ENCODE measurements at places on chromosomes 4 and X.

DNA sequence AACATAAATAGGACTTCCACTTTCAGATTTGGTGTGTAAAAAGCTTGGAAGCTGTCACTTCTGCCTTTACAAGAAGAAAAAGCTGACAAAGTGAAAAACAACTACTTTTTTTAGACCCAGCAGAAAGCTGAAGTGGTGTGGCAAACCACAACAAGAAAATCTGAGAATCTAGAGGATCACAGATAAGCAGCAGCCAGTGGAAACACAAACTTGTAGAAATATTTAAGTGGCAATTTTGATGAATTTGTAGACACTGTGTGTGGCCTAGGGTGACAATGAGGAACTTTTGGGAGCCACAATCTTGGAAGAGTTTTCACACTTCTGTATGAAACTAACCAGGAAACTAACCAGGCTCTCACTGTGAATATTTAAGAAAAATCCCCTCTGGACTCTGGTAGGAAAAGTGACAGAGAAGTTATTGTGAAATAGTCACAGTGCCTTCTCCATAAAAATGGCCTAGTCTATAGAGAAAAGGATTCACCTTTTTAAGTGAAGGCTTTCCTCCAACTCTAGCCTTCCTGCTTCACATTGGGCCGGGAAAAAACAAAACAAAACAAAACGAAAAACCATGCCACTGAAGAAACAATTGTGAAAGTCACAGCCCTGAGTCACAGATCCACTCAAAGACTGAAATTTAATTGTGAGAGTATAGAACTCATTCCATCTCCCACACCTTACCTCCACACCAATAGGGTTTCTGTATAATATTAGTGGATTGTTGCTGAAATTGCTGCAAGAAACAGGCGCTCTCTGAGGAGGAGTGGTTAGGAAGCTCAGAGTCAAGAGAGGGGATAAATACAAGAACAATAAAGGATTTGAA is 26.7 kb upstream of the GUCY1A1 start:
- no peak for DNase-seq

- DNase-seq = no peak
These were observed 1661.6 kb upstream of the PCDH7 start for GRCh38 chr4:29058531-29058930.

DNA sequence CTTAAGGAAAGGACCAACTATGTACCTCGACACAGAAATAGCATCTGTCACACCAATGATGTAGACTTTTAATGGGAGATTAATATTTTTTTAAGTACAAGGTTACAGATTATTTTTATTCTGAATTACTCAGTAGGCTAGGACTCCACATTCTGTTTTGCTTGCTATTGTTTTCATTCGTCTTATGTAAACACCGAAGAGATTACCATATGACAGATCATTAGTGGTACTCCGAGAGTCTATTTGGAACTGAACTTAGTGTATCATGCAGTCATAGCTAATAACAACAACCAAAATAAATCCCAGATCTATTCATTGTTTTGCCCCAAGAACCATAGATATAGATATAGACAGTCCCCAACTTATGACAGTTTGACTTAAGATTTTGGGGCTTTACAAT is 139.7 kb upstream of the SPRY1 start:
- no peak for DNase-seq

- DNase-seq = no peak
These were observed 32.2 kb downstream of the PCDH19 start for GRCh38 chrX:100377826-100378225.

- DNase-seq = no peak
These were observed 176.2 kb downstream of the CBR4 start for GRCh38 chr4:168833881-168834280.

DNA sequence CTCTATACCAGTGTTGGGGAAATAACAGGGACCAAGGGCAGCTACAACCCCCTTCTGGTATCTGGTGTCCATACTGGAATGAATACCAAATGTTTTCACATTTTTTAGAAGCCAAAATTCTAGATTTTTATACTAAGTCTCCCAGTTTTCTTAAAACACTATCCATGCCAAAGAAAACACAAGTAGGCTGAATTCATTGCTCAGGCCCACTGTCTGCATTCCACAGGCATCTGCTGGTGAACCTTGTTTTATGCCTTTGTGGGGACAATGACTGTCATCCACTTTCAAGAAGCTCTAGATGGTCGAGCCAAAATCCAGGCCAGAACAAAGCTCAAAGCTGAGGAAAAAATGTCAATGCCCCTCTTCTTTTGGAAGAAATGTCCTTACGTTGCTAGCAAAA is 213.4 kb upstream of the RASGEF1B start:
- no peak for DNase-seq

DNA sequence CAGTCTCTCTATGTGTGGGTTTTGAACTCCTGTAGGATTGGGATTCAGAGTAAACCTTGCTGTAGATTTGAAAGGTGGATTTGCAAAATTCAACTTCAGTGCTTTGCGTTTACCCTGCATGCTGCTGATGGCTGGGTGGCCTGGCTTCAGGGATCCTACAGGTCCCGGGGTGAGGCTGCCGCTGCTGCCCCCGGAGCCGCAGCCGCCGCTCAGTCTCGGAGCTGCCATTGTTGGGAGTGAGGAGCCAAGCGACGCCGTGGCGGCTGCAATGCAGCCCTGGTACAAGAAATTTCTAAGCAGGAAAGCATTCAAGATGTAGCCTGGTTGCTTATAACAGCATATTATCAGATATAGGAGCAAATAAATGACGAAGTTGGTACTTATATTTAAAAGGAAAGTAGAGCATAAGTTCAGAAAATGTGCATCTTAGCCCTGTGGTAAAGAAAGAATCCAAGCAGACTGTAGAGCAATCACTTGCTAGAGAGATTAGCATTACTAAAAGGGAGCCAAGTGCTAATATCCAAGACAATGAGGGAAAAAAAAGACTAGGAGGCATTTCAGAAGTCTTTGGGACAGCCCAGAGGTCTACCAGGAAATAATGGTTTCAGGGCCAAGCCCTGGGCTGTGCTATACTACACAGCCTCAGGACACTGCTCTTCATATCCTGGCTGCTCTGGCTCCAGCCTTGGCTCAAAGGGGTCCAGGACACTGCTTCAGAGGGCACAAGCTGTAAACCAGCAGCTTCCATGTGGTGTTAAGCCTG is 36.9 kb upstream of the CHIC1 start:
- DNase-seq = no peak

GRCh38 chr4:7785017-7785416 is 154.6 kb downstream of the AFAP1 start:
- DNase-seq = no peak

- DNase-seq = no peak
These were observed 53.2 kb upstream of the ABCG2 start for GRCh38 chr4:88211473-88212252.

DNA sequence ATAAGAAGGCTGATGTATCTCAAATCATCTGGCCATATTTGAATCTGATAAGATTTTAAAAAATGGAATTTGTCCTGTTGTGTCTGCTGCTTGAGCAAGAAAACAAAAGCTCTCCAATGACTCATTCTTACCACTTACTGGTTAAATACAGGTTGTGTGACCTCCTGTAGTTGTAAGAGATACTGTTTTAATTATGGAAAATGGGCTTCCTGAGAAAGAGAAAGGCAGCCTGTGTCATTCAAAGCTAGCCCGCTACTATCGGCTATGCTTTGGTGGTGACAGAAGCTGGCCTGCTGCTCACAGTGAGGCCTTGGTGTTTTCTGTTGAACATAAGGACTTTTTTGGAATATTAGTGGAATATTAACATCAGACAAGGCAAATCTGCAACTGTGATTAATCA is 1722.1 kb upstream of the PCDH10 start:
- DNase-seq = no peak

GRCh38 chr4:20443015-20443805 is 191.5 kb downstream of the SLIT2 start:
- DNase-seq = no peak

DNA sequence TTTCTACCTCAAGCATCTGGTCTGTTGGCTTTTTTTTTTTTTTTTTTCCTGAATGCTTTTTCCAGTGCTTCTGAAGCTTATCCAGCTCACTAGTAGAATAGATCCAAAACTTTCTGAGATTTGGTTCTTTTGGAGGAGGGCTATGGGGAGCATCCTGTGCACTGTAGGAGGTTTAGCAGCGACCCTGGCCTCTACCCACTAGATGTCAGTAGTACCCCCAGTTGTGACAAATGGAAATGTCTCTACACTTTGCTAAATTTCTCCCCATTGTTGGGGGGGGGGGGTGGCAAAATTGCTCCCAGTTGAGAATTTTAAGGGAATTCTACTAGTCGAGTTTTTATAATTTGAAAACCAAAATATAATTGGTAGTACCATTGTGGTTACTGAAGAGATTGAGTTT is 23.0 kb upstream of the PPA2 start:
- DNase-seq = no peak

DNA sequence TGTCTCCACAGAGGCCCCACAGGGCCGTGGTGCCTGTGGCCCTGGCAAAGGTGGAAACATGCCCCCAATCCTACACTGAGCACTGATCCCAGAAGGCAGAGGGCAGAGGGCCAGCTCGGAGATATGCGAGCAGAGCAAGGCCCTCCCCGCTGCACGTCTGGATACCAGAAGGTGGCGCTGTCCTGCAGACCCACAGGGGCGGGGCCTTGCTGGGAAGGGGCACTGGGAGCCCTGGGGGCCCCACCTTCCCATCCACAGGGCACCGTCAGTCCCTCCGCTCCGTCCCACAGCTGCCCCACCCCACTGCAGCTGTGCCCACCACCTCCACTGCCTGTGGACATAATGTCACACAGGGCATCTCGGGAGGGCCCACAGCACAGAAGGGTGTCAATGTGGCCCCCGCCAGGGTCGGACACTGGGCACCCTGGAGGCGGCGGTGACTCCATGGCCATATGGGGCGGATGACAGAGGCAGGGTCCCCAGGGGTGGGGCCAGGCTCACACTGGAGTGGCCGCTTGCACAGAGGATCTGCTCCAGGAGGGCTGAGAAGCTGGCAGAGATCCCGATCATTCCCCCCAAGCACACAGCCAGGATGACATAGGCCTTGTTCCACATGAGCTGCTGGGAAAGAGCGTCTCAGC is 4.8 kb downstream of the SLC49A3 start:
- DNase-seq = no peak

DNA sequence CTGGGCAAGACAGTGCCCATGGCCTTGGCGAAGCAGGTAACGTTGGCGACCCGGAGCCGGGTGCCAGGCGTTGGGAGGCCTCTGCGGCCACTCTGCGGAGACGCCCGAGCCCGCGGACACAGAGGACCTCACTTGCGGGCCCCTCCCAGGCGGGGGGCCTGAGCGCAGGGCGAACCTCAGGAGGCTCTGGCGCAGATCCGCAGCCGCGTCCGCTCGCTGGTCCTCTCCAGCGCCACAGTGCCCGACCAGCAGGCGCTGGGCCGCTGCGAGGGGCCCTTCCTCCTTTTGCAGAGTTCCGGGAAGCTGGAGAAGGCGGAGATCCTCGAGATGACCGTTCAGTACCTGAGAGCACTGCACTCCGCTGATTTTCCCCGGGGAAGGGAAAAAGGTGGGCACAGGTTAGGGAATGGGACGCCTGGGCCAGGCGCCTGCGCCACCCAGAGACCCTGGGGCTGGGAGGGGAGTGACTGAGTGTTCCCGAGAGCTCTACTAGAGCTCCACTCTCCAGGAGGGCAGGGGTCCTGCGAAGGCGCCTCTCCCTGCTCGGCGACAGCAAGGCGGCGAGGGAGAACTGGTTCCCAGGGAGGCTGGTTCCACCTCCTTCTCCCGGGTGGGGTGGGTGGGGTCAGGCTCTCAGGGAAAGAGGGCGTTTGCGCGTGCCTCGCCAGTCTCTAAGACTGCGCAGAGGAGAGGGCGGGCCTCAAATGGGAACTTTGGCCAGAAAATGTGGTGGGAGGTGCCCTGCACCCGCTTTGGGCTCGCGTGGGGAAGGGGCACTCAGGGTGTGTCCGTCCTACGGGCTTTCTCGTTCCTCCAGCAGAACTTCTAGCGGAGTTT is 1.4 kb downstream of the HELT start:
- no peak for DNase-seq

- DNase-seq = no peak
These were observed 32.7 kb upstream of the LIMCH1 start for GRCh38 chr4:41505161-41505661.

DNA sequence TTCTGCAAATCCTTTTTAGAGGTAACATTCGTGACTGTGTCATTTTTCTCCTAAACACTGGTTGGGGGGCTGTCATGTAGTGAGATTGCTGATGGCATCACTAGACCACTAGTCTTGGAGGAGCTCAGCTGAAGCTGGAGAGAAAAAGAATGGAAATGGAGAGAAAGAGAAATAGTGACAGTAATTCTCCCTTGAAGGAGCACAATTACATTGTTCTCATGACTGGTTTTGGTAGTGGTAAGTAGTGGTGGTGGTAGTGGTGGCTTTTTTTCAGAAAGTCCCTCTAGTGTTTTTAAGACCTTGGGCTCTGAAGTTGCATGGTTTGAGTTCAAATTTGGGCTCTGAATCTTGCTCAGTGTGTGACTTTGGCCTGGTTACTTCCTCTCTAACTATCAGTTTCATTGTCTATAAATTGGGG is 99.8 kb downstream of the LARP7 start:
- DNase-seq = no peak

DNA sequence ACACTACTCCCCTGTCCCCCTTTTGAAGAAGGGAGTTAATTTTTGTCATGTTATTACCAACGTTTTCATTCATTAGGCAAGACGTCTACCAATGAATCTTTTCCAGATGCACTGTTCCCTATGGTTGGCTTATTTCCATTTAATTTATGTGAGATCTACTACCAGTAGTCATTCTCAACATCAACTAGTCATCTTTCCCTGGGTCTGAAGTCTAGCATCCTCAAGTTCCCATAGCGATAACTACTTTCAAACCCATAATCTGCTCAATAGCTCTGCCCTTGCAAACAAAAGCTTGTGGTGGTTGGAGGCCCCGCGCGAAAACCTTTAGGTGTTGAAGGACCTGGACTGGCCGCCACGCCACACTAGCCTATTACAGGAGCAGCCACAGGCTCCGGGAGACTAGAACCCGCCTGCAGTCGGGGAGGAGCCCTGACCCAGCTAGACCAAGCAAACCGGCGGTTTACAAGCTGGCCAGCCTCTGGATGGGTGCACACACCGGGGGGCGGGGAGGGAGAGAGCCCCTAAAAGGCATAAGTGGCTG is 746 bp downstream of the PPAT start:
- no peak for DNase-seq

- DNase-seq = no peak
These were observed 76.3 kb downstream of the ATP10D start for GRCh38 chr4:47561331-47561730.

Measured in cortex of kidney (tissue), 1 donor.